ENCODE measurements at places on chromosomes 4 and X.

GRCh38 chrX:24146283-24146949, 3.1 kb upstream of the ZFX start:
- no peak for DNase-seq

DNA sequence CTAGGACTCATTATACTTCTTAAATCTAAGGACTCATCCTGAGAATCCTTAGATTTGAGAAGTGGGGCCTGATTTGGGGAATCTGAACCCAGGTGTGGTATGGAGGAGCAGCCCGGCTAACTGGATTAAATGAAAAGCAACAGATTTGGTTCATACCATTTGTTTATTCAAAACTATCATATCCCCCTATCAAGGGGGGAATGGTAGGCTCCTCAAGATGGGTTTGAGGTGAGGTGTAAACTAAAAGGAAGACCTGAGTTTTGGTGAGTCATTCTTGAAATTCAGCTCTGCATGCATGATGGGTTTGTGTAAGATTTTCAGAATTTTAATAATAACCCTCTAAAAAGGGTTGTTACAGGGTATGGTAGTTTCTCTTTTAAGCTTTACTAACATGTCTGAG, 53.4 kb downstream of the CASP6 start:
- no peak for DNase-seq

GRCh38 chr4:119008761-119009160, 120.1 kb downstream of the SYNPO2 start:
- no peak for DNase-seq

- DNase-seq, result no peak
These were observed 325.9 kb downstream of the NR3C2 start for GRCh38 chr4:148116264-148116663.

All from NCI-H748 treated with DMSO at 0.1 percent for 48 hours (cell line).